NCI-H1417 (cell line): ENCODE measurements at places on chromosomes 6 and 20.

DNA sequence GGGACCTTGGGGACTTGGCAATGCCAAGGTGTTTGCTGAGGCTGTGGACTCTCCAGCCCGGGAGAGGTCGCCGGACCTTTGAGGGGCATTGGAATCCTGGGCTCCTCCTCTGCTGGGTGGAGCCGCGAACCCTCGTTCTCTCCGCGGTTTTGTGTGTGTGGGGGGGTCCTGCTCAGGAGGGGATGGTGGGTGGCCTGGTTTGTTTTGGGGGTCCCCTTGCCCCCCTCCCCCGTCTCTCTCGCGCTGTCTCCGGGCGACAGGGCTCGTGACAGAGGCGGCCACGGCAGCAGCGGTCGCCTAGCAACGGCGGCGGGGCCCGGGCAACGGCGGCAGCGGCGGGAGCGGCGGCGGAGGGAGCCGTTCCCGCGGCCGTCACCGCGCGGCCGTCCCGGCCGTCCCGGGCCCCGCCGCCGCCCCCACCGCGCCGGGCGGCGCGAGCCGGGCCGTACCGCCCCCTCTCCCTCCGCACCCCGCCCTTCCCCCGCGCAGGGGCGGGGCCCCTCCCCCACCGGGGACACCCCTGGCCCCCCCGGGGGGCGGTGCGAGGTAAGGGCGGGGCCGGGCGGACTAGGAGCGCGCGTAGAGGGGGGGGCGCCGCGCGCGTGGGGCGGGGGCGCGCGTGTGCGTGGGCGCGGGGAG, 7.8 kb downstream of the SYNGAP1 start:
- peak; percentile 56 for DNase-seq

- DNase-seq = no peak
Observed at GRCh38 chr6:150560004-150560883, 39.4 kb upstream of the PLEKHG1 start.

GRCh38 chr6:159134701-159135364, 34.4 kb upstream of the FNDC1 start:
- DNase-seq = peak; percentile 86

DNA sequence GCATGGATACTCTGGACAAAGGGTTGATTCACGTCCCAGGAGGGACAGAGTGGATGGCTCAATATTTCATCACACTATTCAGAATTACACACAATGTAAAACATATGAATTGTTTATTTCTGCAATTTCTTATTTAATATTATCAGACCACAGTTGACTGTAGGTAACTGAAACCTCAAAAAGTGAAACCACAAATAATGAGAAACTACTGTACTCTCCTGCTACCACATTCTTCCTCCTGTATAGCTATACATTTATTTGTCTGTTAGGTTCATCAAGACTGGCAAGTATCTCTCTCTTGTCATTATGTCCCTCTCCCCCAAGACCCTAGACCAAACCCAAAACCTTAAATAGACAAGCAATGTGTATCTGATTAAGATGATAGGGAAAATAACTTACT, 60.0 kb downstream of the SYCP2 start:
- DNase-seq = no peak

DNA sequence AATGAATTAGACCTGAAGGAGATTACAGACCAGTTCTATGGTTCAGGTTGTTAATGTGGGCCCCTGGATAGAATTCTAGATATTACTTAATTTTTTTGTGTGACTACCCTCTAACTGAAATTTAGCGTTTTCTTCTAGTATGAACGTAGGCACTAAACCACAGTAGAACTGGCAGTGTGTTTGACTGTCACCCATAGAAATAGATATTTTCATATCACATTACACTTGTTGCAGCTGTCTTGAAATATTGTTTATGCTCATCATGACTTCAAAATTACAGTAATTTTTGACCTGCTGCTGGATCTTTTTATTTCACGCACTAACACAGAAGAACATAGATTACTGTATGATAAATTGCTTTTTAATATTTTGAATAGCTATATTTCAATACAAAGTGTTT, 31.6 kb downstream of the E2F3 start:
- DNase-seq = no peak

GRCh38 chr6:11806561-11807317, 28.1 kb upstream of the ADTRP start:
- no peak for DNase-seq

DNA sequence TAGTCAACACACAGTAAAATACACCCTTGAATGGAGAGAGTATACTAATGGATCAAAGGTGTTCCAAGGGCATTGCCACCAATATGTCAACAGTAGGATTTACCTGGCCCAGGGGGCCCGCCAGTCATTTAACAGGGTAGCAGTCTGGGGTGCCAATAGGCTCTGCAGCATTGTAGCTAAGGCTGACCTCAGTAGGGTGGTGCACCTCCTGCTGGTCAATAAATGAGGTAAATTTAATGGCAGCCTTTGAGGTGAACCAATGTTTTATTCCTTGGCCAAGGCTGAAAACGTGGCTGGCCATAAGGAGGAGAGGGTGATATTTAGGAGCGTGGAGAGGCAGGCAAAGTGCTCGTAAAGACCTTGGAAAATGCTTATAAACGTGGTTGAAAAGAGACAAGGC, 147.2 kb downstream of the RPS12 start:
- no peak for DNase-seq

DNA sequence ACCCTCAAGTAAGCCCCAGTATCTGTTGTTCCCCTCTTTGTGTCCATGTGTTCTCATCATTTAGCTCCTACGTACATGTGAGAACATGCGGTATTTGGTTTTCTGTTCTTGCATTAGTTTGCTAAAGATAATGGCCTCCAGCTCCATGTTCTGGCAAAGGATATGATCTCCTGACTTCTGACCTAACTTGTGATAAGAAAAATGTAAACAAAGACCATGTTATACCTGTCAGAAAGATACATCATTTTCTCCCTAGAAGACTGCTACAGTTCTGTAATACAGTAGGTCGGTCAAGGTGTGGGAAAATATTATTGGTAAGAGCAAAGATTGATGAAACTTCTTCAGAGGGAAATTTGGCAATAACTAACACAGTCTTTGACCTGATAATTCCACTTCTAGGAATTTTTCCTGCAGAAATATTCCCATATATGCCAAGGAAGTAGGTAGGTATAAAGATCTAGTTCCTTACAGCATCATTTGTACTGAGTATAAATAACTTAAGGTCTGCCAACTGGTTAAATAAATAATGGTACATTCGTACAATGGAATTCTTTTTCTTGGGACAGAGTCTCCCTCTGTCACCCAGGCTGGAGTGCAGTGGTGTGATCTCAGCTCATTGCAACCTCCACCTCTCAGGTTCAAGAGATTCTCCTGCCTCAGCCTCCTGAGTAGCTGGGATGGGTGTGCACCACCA, 19.1 kb upstream of the FKBP5 start:
- DNase-seq = no peak

DNA sequence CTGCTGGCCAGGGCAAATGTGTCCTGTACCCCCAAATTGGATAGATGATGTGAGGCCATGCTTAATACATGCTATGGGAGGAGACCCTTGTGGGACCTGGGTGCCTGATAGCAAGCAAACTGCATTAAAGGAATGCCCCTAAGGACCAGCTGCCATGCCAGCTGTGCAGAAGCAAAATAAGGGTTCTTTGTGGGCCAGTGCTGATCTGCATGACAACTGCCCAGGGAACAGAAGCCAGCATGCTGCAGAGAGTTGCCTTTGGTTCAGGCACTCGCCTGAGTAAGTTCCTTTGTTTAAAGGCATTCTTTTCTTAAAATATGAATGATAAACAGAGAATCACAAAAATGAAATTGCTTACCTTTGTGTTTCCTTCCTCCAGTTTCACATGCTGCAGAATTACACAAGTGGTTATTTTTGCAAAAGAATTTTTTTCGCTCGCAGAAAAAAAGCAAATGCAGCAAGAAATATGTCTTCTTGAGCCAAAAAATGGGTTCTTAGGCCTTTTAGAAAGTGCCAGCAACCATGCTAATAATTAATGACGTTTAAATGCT, 6.9 kb upstream of the SYNDIG1 start:
- no peak for DNase-seq

DNA sequence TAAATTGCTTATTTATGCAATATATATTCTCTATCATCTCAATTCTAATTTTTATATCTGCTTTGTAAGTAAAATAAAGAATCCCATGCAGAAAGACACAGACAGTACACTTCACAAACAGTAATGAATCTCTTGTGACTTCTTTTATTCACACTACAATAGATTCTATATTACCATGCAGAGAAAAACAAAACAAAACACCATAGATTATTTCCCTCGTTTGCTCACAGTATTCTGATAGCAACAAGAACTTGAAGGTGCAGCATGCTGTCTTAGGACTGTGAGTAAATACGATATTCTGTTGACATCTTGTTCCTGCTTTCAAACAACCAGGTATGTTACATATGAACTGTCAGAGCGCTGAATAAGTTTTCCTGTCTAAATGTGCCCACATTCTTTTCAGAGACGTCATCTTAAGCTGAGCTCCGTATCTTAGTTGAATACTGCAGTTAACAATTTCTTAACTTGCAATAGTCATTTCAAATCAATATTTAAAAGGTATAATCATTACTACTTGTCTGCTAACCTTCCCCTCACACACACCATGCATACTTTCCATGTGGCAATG, 140.1 kb downstream of the BTBD9 start:
- no peak for DNase-seq

- no peak for DNase-seq
Observed at GRCh38 chr20:37714978-37715672, 21.3 kb downstream of the CTNNBL1 start.

DNA sequence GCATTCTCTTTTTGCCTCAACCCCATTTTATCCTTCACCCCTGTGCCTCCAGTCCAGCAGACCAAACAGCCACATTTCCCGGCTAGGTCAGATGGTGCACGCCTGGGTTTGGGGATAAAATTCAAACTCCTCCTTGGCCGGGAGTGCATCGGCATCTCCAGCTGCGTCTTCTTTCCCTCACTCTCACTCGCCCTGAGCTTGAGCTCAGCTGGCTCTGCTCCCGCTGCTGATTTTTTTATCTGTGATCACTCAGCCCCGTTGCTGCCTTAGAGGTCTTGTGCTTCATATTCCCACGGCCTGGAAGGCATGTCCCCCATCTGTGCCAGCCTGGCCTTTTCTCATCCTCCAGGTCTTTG, 6.8 kb upstream of the EZR start:
- no peak for DNase-seq

DNA sequence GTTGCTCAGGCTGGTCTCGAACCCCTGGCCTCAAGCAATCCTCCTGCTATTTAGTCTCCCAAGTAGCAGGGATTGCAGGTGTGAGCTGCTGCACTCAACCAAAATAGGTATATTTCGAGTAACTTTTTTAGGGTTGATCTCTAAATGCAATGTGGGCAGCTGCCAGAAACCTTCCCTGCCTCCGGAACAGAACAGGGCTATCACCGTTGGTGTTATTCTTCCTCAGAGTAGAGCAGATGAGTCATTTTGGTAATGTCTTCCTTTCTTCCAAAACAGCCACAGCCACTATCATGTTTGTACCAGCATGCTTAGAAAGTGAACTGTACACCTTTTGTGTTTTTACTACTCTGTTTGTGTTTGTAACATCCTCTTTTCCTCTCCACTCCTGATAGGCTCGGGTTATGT, 44.1 kb downstream of the SNX9 start:
- no peak for DNase-seq

- DNase-seq = no peak
Observed at GRCh38 chr20:51153867-51154707, 131.2 kb upstream of the KCNG1 start.

DNA sequence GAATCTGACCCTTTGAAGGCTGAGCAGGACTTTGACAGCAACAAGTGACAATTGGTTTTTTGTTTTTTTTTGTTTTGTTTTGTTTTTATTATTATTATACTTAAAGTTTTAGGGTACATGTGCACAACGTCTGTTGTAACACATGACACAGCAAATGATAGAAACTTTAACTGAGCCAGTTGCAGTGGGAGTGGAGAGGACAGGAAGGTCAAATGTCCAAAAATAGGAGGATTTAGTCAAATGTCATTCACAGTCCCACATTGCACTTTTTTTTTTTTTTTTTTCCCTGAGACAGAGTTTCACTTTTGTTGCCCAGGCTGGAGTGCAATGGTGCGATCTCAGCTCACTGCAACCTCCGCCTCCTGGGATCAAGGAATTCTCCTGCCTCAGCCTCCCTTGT, 223.0 kb downstream of the HIVEP2 start:
- DNase-seq = no peak

DNA sequence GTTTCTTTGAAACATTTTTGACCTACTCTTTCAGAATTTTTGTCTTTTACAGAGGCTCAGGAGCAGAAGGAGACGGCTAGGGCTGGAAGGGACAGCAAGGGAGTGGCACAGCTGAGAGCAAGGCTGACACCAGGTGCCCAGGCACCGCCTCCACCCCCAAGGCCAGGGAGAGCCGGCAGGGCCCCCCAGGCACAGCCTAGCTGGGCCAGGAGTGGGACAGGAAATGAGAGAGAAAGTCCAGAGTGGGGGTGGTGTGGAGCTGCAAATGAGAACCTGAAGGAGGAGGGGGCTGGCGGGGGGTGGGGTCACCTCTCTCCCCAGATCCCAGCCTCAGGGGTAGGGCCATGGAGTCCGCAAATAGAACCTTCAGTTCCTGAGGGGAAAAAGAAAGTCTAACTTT, 236.7 kb downstream of the CDC5L start:
- DNase-seq = no peak

DNA sequence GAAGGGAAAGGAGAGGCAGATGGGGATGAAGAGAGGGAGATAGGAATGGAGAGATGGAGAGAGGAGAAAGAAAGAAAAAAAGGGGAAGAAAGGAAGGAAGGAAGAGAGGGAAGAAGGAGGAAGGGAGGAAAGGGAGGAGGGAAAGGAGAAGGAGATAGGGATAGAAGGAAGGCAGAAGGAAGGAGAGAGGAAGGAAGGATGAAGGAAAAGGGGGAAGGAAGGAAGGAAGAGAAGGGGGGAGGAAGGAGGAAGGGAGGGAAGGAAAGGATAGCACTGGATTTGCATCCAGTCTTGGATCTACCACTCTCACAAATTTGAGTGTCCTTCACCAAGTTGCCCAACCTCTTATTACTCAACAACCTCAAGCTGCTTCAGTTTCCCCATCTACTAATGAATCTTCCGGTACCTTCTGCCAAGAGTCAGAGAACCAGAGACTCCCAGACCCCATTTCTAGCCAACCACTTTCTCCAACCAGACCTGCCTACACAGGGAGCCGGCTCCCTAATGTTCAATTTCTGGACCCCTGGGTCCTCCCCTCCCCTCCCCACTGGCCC, 79.7 kb upstream of the FOXP4 start:
- no peak for DNase-seq

GRCh38 chr6:9007027-9007426, 571.7 kb upstream of the SLC35B3 start:
- DNase-seq = no peak

- no peak for DNase-seq
Observed at GRCh38 chr6:102746941-102747340, 1353.4 kb downstream of the GRIK2 start.

DNA sequence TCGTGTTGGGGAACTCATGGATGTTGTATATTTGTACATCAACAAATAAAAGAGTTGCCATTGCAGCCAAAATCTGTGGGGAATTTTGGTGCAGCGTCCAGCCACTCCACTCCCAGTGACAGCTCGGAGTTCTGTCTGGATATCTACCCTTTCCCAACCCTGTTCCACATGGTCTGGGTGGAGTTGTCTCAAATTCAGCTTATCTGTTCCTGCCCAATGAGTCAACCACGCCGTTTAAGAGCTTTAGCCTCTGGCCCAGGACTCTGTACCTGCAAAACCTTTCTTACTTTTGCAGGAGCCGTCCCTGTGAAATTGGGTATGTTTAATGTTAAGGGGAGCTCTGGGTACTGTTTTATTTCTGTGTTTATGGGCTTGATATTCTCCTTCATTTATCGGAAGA, 33.9 kb upstream of the OVOL2 start:
- no peak for DNase-seq
